Activated T-helper 2 cell treated with anti-CD3 and anti-CD28 coated beads, Interferon-gamma antibody, Interleukin-2, Interleukin-4, amounts not matched to agents 10 μg/mL and 5 μg/mL and 100 μg/mL, durations not matched to agents 14 hours and 24 hours and 36 hours (primary cell): ENCODE measurements at places on chromosomes 4 and X.

- no peak for DNase-seq
Measured at GRCh38 chrX:22159071-22159470, 113.6 kb upstream of the CBLL2 start.

DNA sequence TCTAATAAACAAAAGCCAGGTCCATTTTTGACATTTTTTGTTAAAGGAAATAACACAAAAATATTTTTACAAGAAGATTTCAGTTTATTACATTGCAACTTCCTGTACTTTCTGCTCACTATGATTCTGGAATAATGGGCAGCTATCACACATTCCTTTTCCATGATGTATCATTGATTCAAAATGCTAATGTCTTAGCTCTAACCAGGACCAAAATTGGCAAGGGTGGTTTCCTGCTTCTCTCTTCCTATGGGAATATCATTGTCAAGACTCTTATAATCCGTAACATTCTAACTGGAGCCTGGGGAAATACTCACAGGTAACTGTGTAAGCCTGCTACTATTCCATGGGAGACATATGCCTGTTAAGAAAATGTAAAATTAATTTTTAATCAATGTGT lies 218.6 kb downstream of the DCAF12L2 start:
- DNase-seq = no peak

DNA sequence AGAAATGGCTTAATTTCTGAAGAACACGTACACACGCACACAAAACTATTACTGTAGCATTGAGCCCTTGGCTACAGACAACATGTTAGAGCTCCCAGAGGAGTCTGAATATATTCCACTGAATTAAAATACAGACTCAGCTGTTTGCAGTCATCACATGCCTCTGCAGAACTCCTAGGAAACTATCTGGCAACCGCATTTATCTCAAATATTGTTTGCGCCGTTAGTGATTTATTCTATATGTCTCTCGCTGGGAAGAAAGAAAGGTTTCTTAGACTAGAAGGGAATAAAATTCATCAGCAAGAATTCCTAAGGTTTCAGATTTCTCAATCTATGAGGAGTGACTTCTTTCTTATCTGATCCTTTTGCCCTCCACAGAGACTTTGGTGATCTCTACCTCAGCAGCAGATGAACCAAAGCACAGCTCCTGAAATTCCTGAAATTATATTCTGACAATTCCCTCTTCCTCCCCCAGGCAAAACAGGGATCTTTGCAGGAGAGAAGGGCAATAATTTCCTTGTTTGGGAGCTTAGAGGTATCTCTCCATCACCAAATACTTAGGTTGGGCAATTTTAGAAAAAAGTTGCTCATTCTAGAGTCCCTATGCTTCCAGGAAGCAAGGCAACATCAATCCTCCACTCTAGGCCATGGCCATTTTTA lies 199.2 kb downstream of the APBB2 start:
- DNase-seq = no peak

- DNase-seq = no peak
Measured at GRCh38 chr4:43113196-43113595, 220.7 kb downstream of the GRXCR1 start.

- no peak for DNase-seq
Measured at GRCh38 chr4:36012503-36012902, 231.8 kb downstream of the ARAP2 start.

- DNase-seq = no peak
Measured at GRCh38 chr4:55543858-55544257, 2.9 kb downstream of the CLOCK start.

DNA sequence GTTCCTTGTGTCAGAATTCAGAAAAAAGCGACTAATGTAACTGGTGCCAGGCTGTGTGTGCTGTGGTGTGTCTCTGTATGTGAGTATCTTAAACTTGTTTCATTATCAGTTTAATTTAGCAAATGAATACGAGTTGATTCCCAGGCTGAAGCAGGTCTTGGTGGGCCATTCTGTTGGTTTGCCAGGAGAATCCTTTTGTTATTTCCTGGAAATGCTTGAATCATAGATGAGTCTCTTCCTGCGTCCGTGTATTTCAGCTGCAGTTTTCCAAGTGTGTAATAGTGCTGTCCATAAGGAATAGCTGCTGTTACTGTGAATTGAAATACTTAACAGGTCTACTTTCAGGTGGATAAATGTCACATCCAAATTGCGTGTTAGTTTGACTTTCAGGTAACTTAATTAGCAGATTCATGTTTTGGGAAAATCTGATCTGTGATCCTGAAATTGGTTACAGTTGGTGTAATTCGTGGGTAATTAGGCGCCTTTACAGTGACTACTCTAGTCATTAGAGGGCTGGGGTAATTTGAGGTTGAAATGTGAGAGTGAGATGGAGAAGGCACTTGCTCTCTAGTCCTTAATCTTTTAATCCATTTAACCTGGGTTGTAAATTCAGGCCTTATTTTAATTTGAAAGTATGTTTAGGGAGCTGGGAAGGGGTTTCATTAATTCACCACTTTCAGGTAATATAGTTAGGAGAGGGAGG lies 23.8 kb downstream of the TMEM131L start:
- DNase-seq = no peak

- DNase-seq = no peak
Measured at GRCh38 chr4:54320826-54321685, 92.0 kb downstream of the PDGFRA start.

GRCh38 chr4:163284304-163284703 lies 48.1 kb downstream of the NPY1R start:
- DNase-seq = no peak

GRCh38 chr4:6986072-6986780 lies 56.9 kb upstream of the TADA2B start:
- no peak for DNase-seq

DNA sequence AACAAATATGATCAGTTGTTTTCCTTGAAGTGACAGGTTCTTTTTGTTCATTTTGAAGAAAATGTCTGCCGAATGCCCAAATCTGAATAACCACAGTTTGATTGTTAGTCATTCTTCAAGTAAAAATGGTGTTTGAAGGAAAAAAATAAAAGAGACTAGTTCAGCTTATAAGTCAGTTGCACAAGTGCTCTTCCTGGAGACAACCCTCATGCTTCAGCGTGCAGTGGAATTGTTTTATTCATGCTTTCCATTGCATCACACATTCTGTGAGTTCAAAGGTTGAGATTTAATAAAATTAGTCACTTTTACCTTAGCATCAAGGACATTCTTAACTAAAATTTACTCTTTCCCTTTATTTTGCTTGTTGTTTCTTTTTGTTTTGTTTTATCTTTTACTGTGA lies 404.9 kb downstream of the ZNF674 start:
- no peak for DNase-seq

- no peak for DNase-seq
Measured at GRCh38 chr4:75612306-75612705, 18.0 kb downstream of the CDKL2 start.

- DNase-seq = no peak
Measured at GRCh38 chr4:148814030-148814429, 371.8 kb upstream of the NR3C2 start.

DNA sequence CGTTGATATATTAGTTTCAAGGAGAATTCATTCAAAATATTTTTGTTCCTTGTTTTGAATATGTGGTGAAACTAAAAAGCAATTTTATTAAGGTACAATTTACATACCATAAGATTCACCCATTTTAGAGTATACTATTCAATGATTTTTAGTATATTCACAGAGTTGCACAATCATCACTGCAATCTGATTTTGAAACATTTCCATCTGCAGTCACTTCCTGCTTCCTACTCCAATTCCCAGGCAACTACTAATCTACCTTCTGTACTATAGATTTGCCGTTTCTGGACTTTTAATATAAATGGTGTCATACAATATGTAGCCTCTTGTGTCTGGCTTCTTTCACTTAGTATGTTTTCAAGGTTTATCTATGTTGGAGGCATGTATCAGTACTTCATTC lies 71.3 kb downstream of the SLC9A7 start:
- no peak for DNase-seq

DNA sequence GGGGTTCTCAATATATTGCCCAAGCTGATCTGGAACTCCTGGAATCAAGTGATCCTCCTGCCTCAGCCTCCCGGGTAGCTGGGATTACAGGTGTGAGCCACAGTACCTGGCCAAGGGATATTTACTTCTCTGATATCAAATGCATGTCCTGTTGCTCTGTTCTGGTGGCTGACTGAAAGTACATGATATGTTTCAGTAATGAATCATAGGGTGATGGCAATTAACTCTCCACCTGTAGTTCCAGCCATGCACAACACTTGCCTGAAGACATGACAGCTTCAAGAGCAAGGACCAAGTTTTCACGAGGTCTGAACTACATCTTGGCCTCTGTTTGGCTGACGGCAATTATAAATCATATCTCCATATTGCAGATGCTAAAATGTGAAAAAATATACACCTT lies 9.1 kb downstream of the ZCCHC4 start:
- DNase-seq = no peak

DNA sequence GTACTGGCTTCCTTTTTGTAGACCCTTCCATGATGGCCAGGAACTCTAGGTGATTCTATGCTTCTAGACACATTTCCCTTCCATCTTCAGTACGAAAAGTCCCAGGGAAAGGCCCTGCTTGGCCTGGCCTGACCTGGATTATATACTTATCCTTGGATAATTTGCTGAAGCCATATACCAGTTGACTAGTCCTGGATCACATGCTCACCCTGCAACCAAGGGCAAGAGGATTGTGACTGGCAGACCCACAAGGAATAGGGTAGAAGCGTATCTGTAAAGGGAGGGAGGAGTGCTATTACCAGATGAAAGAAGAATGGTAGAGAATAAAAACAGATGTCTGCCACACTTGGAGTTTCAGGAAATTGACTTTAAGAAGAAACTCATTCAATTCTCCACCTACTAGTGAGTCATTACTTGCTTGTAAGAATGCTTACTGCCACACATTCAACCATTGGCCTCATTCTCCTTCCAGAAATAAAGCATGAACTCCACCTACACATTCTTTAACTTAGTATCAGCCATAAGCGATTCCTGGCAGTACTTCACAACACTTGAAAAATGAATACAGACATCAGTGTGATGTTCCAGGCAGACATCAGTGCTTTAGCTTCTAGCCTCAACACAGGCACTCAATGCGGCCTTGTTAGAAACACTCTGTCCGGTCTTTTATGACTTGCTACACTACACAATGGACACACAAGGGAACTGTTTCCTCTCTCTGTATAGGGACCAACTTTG lies 141.8 kb downstream of the CBR4 start:
- DNase-seq = no peak

DNA sequence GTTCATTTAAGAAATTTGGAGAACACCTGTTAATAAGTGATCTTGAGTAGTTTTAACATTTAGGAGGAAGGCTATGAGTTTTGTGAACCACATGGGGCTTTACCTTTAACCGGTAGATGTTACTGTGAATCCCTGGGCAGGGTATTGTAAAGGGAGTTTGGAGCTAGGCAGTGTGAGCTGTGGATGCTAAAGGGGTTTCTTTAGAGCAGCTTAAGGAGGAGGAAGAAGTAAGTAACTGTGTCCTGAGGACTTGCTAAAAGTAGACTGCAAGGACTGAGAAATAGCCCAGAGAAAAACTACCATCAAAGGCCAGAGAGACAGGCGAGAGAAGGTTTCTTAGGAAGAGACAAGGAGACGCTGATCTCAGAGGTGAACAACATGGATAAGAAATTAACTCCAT lies 5.6 kb downstream of the RHOH start:
- DNase-seq = no peak

- no peak for DNase-seq
Measured at GRCh38 chr4:125847518-125847917, 532.8 kb downstream of the FAT4 start.

- no peak for DNase-seq
Measured at GRCh38 chr4:84848432-84848831, 118.1 kb downstream of the WDFY3 start.

DNA sequence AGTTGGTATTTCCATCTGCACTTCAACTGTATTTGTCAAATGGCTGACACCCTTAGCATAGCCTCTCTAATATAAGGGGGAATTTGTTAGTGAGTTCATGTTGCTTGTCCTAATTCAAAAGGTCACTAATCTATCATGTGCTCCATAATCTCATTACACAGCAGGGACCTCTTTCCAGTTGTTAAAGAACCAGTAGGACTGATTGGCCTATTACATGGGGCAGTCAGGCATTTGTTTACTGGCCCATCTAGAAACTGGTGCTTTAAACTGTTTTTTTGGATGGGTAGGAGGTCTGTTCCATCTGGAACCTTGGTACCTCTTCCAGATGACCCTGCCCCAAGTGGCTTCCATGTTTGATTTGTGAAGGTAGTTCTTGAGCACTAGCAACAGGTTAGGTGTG lies 11.4 kb downstream of the ANK2 start:
- DNase-seq = no peak

DNA sequence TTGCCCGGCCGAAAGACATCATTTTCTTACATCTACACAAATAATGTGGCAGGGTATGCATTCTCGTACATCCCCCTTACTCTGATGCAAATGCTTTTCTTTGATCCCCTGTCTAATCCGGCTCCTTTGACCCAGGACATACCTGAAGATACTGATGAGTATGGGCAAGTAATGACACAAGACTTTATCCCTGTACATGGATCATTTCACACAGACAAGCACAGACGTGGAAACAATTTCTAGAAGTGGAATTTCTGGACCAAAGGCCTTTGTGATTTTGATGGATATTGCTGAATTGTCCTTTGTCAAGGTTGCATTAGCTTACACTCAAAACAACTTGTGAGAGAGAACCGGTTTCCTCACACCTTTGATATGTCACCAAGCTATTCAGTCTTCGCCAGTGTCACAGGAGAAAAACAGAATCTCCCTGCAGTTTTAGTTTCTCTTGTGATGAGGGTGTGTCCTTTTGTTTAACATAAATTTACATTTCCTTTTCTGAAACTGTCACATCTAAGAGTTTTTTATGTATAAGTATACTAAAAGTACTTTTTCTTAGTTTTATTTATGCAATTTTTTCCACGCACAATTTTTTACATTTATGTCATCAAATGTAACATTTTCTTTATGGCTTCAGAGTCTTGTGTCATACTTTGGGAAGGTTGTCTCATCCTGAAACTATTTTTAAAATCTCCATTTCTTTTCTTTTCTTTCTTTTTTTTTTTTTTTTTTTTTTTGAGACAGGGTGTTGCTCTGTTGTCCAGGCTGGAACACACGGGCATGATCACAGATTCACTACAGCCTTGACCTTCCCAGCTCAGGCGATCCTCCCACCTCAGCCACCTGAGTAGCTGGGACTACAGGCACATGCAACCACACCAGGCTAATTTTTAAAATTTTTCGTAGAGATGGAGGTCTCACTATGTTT lies 25.2 kb downstream of the RWDD4 start:
- no peak for DNase-seq

DNA sequence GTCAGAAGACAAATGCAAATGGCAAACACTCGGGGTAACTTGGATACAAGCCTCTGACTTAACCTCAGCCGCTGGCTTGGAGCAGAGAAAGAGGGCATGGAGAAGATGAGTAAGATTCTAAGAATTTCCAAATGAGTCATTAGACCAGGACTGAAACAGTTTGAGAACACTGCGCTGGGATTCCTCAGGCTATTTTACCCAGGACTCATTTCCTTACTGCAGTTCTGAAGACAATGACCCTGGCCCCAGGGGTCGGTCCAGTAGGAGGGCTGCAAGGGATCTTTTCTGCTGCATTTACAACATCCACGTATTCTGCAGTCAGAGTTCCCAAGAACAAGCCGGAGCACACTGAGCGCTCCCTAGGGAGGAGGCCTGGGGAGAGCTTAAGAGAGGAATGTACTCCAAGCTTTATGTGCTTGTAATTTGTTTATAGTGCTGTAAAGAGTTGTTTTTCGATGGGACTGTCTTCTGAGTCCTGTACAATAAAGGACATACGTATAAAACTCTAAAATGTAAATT lies 27.3 kb upstream of the SORBS2 start:
- no peak for DNase-seq
